ENCODE measurements at places on chromosomes 5 and 9.
A peak's percentile ranks its signal among the peaks of the same experiment; 100 is the strongest.

- no peak for DNase-seq
These were observed 8.7 kb downstream of the GRK6 start for GRCh38 chr5:177434942-177435738.

DNA sequence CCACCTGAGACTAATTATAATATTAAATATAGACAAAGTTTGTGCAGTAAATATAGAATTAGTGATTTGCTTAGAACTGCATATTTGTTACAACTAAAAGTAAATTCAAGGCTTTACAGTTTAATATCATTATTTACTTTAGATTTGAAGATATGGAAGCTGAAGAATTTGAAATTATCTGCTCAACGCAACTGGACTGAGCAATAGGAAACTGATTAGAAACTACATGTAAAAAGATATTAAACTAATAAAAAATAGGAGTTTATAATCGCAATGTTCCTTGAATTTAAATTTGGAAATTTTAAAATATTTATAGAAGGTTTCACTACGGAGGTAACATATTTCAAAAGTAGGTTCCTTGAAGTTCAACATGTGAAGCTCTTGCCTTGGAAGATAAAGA, 55.2 kb downstream of the CDH10 start:
- DNase-seq, result no peak

- DNase-seq, result no peak
These were observed 63.6 kb upstream of the BOD1 start for GRCh38 chr5:173679909-173680630.

DNA sequence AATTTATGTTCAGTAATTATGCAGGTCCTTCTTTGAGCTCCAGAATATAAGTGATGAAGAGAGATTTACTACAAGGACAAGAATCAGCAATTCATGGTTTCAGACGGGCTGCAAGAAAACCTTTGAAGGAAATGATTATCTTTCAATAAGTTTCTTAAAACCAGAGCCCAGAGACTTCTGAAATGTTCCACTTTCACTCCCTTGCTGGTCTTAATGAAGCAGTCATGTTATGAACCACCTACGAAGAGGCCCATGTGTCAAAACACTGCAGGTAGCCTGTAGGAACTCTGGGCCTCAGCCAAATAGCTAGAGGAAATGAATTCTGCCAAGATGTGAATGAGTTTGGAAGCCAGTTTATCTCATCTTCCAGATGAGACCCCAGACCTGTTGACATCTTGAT, 505.9 kb upstream of the MEF2C start:
- DNase-seq, result no peak

DNA sequence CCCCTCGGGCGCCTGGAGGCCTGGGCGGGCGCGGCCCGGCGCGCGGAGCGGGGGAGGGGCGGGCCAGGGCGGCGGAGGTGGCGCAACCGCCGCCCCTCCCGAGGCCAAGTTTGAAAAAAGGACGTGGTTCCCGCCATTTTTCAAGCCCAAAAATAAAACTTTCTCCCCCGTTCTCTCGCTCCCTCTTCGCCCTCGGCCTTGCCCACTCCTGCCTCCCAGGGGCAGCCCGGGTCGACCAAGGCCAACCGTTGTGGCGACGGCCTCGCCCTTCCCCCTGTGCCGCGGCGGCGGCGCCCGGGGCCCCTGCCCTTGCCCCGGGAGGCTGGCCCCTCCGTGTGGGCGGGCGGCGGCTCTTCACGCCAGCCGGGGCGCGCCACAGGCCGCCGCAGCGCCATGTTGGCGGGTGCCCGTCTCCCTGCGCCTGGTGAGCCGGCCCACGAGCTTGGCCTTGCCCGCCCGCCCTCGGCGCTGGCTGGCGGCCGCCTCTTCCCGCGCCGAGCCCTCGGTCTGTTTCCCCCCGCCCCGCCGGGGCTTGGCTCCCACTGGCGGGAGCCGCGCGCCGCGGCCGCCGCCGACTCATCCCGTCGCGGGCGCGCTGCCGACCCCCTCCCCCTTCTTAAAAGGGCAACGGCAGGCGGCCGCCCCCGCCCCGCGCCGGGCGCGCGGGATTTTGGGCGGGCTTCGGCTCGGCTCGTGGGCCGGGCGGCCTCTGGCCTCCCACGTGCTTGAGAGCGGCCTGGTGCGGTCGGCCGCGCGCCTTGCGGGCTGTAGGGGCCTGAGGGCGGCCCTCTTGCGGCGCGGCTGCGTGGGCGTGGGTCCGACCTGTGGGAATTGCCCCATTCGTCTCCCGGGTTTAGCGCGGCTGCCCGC, 1.3 kb downstream of the ANP32B start:
- DNase-seq, result peak; percentile 79

Measured in epithelial cell of esophagus (primary cell).